ENCODE measurements at places on chromosomes 4 and X. TPM values are rescaled to one million over a fixed set of nuclear protein-coding genes. Genes with fewer than 3 reads are reported as not detected.

COL4A5 gene
- total RNA-seq: 18.2 TPM

SMIM31 gene
- total RNA-seq: 6.6 TPM

ATP11C gene
- 9.7 TPM for total RNA-seq

LONRF3 gene
- 5.0 TPM for total RNA-seq

SCD5 gene
- total RNA-seq: 3.9 TPM

LNX1 gene
- 18.4 TPM for total RNA-seq
